ENCODE measurements at places on chromosomes 7 and 10.

DNA sequence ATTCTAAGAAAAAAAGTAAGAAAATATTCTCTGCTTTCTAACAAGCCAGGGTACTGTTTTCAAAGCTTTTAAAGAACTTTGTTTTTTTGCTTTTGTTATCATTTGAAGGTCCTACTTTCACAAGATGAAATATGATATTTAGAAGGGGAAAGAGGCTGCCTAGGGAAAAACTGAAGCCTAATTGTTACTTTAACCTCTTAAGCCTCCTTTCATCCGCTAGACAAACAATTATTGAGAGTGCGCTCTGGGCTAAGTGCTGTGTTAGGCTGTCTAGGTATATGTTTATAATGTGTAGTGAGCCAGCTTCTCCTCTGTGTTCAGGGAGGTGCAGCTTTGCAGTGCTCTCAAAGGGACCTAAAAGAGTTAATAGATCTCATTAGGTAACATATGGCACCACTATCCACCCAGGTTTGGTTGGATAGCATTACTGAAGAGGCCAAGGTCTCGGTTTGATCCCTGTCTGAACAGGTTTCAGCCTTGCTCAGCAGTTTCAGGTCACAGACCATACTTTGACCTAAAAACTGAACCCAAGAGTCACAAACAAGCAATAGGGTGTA lies 17.9 kb downstream of the PDK4 start:
- DNase-seq = no peak

- DNase-seq = no peak
Measured at GRCh38 chr7:74097937-74098614, 14.5 kb downstream of the LIMK1 start.

DNA sequence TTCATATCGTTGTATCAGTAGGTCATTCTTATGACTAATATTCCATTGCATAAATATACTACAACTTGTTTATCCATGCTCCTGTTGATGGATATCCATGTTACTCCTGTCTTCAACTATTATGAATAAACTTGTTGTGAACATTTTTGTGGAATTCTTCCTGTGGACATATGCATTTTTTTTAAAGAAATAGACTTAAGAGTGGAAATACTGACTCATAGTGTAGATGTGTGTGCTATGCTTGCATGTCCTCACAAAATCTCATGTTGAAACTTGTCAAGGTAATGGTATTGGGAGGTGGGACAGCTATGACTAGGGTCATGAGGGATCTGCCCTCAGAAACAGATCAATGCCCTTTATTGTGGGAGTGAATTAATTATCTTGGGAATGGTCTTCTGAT lies 240.5 kb upstream of the PRSS58 start:
- DNase-seq = no peak

- no peak for DNase-seq
Measured at GRCh38 chr7:102376964-102377466, 19.1 kb upstream of the PRKRIP1 start.

DNA sequence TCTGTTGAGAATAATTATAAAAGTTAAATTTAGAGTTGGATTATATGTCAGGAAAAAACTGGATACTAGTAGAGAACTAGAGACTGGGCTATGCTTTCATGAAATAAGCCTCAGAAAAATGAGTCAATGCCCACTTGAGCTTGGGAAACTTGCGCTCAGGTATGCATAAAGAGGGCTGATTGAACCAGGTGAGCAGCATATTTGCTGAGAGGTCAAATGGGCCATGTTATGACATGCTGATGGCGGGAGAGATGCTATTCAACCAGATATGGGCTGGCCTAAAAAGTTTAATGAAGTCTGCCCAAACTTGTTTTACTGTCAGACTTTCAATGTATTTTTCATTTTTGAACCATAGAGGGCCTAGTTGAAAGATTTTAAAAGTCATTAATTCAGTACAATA lies 837.6 kb upstream of the GHITM start:
- DNase-seq = no peak

- no peak for DNase-seq
Measured at GRCh38 chr7:127571741-127572505, 13.5 kb downstream of the GCC1 start.
